ENCODE measurements at places on chromosomes 16 and 17.

DNA sequence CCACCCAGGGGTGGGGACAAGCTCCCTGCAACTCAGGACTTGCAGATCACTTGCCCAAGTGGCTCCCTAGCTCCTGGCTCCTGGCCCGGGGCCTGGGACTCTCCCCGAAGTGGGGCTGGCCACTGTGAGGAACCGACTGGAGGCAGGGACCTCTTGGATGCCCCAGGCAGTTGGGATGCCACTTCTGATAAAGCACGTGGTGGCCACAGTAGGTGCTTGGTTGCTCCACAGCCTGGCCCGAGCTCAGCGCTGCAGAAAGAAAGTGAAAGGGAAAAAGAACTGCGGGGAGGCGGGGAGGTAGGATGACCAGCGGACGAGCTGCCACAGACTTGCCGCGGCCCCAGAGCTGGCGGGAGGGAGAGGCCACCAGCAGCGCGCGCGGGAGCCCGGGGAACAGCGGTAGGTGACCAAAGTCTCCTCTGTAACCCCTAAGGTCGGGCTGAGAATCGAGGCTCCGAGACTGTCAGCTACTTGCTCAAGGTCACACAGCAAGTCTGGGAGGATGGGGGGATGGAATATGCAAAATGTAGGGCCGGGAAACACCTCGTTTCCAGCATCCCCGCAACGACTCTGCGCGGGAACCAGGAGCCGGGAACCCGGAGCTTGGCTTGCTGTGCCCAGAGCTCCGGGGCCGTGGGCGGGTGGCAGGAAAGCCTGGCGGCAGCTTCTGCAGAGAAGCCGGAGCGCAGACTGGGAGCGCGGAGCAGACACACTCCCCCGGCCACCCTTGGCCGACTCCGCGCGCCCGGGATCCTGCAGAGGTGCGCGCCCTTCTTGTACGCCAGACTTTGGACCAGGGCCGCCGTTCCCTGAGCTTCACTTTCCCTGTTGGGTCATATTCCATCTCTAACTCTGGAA is 1.9 kb downstream of the CIITA start:
- peak; percentile 4 for DNase-seq

GRCh38 chr17:3531266-3532101 is 26.1 kb downstream of the TRPV3 start:
- DNase-seq, result no peak

- DNase-seq, result peak; percentile 50
These were observed at the start of gene ACE for GRCh38 chr17:63476854-63477479. Gene ACE (plus strand): TSS chr17:63477061. CDS start chr17:63477095, 34 bp downstream.

DNA sequence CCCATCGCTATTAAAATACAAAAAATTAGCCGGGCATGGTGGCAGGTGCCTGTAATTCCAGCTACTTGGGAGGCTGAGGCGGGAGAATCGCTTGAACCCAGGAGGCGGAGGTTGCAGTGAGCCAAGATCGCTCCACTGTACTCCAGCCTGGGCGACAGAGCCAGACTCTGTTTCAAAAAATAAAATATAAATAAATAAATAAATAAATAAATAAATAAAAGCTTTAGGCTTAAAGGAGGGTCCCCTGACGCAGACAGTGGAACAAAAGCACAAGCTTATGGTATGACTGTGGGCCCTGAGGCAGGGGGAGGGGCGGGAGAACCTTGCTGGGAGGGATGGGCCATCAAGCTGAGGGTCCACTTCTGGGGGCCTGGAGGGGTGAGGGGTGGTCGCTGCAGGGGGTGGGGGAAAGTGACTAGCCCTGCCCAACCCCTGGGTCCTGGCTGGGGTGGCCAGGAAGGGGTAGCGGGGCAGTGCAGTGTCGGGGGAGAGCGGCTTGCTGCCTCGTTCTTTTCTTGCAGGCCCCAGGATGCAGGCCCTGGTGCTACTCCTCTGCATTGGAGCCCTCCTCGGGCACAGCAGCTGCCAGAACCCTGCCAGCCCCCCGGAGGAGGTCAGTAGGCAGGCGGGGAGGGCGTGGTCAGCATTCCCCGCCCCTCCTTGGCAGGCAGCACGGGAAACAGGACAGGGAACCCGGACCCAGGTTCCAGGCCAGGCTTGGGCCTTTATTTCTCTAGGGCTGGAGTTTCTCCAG is 4.7 kb downstream of the SERPINF1 start:
- DNase-seq, result no peak

GRCh38 chr17:38444151-38444550 is 15.9 kb downstream of the ARHGAP23 start:
- peak; percentile 64 for DNase-seq

DNA sequence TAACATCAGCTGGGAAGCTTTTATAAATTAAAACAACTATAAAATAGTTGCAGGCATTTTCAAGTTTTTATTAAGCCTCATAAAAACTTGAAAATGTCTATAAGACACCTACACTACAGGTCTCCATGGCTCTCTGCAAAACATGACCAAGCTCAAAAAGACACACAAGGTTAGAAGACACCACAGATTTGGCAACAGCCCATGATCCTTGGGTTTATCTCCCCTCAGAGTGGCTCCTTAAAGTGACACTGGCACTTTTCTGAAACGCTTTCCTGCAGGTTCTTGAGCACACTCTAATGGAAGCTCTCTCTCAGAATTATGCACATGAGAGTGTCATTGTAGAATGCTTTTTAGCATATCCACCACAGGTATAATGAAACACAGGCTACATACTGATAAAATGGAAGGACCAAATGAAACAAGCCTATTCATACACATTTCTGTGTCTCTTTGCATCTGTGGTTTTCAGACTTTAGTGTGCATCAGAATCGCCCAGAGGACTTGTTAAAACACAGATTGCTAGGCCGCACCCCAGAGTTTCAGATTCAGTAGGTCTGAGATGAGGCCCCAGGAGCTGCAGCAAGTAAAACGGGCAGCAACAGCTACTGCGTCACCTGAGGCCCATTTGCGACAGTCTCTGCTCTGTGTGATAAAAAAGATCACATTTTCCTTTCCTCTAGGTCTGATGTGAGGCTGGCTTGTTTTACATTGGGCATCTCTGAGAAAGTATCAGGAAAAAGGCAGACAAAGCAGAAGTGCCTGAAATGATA is 75.0 kb upstream of the WSB1 start:
- no peak for DNase-seq

DNA sequence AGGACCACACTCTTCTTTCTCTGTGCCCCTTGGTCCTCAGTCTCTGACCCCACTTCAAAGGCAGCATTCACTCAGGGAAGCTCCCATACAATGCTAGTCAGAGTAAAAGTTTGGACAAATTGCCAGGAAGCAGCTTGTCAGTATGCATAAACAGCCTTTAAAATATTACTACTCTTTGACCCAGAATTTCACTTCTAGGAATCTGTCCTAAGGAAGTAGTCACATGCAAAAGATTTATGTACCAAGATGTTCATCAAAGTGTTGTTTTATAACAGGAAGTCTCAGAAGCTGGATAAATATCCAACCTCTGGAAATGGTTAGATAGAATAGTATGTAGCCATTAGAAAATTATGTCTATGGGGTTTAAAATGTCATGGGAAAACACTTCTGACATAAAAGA is 31.0 kb downstream of the MAPT start:
- DNase-seq, result no peak

- no peak for DNase-seq
These were observed 9.0 kb downstream of the GALK1 start for GRCh38 chr17:75755990-75756389.

GRCh38 chr16:4388271-4389021 is 16.8 kb downstream of the VASN start:
- DNase-seq, result no peak

DNA sequence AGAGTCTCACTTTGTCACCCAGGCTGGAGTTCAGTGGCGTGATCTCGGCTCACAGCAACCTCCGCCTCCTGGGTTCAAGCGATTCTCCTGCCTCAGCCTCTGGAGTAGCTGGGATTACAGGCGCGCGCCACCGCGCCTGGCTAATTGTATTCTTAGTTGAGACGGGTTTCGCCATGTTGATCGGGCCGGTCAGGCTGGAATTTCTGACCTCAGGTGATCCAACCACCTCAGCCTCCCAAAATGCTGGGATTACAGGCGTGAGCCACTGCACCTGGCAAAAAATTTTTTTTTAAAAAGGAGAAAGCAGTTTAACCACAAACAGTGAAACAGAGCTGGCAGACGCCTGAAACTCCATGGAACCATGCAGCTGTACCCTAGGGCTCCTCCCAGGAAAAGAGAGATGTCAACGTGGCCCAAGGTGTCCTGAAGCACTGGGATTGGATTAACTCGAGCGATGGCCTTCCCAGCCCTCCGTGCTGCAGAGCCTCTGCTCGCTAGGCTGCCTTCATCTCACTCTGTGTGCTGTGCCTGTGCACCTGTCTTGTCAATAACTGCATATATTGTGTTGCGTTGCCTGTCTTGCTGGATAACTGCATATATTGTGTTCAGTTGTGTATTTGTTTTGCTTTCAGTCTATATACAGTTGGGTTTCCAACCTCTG is 29.6 kb upstream of the FOXK2 start:
- no peak for DNase-seq

GRCh38 chr17:73624496-73624988 is 19.7 kb downstream of the SDK2 start:
- no peak for DNase-seq

DNA sequence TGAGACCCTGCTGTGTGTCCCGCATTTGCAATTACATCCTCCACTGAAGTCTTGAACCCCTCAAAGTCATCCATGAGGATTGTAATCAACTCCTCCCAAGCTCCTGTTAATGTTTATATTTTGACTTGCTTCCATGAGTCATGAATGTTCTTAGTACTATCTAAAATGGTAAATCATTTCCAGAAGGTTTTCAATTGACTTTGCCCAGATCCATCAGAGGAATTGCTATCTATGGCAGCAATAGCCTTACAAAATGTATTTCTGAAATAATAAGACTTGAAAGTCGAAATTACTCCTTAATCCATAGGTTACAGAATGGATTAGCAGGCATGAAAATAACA is 2.5 kb upstream of the C16orf87 start:
- no peak for DNase-seq

DNA sequence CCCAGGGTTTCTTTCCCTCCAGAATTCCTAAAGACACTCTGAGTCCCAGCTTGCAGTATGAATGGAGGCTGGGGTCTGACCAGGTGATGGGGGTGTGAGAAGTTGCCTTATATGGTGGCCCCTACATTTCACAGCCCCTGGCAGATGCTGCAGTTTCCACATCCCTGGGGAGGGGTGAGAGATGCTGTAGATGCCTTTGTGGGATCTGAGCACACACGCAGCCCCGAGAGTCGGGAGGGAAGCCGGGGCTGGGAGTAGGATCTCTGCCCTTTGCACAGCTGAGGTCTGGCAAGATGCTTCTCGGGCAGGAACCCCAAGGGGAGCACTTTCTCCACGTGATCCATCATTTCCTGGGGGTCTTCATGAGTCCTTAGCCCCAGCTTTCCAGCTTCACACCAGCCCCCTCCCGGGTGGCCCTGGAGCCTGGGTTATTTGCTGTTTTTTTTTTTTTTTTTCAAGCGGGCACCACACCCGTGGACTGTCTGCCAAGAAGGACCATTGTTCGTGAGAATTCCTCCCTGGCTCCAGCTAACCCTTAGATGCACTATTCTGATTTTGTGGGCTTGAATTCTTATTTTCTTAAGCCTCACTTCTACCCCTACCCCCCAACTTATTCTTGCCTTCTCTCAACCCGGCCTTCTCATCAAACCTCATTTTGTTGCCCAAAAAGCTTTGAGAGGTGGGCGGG is 50.6 kb downstream of the NTN1 start:
- no peak for DNase-seq

GRCh38 chr17:68334393-68334792 is 43.1 kb downstream of the ARSG start:
- DNase-seq, result no peak

GRCh38 chr16:5046914-5047313 is 13.2 kb upstream of the NAGPA start:
- no peak for DNase-seq

DNA sequence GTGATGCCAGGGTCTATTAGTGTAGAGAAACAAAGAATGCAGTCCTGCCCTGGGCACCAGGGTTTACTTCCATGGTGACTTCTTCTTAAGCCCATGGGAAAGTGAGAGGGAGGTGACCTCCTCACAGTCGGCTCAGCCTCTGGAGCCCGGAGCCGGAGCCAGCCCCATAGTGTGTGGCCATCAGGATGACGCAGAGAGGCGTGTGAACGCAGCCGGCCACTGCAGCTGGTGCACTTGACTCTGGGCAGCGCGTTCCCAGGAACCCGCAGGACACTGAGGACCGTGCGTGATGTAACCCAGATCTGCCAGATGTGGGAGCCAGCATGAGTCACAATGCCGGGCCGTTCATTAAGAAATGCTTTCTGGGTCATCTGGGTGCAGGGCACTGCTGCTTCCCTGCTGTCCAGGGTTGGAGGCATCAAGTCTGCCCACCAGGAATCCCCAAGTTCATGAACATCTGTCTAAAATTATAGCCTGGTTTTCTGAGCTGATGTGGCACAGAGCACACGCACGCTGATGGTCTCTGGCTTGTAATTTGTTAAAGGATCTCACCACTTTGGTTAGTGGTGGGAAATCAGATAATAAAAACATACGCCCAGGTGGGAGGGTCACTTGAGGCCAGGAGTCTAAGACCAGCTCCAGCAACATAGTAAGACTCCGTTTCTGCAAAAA is 114.1 kb downstream of the PITPNC1 start:
- DNase-seq, result no peak

GRCh38 chr17:77374170-77374936 is 233.6 kb downstream of the SEC14L1 start:
- peak; percentile 82 for DNase-seq

DNA sequence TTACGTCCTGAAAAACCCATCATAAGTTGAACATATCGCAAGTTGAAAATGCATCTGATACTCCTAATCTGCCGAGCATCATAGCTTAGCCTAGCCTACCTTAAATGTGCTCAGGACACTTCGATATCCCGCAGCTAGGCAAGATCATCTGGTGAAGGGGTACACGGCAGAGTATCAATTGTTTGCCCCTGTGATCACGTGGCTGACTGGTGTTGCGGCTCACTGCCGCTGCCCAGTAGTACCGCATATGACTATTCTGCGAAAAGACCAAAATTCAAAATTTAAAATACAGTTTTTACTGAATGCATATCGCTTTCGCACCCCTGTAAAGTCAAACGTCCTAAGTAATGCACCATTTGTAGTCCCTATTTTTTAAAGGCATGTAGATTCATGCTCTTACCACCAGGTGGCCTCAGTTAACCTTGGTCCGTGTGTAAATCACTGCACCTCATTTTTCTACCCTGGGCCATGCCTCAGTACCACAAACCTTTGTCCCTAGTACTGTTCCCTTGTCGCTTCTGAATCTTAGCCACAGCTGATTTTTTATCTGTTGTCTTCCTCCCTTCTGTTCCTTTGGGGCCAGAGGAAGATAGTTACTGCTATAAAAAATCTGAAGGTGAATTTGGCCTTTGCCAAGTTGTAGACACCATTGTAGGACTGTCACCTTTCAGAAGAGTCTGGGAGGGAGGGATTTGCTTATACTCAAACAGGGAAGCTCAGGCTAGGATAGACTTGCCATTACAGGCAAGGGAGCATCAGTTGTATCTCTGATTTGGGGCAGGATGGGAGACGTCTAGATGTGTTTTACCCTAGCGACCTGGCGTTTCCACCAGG is 34.4 kb downstream of the WWP2 start:
- DNase-seq, result peak; percentile 21
